ENCODE measurements at places on chromosomes 12 and 14.

DNA sequence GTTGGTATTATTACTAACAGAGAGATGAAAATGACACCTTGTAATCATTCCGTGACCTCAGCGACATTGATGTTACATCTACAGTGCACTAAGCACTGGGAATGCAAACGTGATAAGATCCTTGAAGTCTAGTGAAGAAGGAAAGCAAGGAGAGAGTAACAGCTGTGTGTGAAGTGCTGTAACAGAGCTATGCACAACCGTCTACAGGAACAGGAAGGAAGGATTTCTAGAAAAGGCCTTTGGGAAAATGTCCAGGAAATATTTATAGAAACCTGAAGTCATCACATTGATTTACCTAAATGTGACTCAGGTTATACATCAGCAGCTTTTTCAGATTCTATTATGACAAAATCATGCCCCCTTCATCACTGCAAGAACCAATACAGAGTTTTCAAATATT lies 304.2 kb upstream of the AMIGO2 start:
- no peak for DNase-seq

GRCh38 chr14:101077481-101078074 lies 174.1 kb upstream of the RTL1 start:
- no peak for DNase-seq

DNA sequence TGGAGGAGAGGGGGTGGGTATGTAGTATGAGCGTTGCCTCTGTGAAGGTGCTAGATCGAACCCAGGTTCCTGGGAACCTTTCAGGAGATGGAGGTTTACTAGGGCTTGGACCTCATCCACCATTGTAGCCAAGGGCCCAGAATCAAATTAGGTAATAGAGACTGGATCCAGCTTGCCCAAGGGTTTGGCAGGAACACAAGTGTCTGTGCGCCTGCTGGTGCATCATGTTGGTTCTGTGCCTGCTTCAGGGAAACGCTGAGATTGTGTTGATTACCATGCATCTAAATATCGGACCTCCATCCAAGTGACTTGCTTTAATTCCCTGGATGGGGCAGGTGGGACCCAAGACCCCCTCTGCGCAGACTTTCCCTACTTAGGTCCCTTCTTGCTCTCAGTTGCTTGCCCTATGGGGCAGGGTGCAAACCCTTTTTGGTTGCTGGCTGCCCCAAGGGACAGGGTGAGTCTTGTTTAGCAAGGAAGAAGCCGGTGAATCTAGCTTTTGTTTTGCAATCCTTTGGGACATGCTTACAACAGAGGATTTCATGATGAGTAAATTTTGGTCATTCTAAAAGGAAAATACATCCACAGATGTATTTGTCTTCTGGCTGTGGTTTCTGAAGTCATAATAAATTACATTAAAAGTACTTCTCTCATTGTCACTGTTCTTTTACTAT lies 189.8 kb upstream of the PRICKLE1 start:
- no peak for DNase-seq

- DNase-seq: no peak
Observed at GRCh38 chr14:22483863-22484593, 105.0 kb downstream of the DAD1 start.
